ENCODE measurements at places on chromosomes 2 and 18.

DNA sequence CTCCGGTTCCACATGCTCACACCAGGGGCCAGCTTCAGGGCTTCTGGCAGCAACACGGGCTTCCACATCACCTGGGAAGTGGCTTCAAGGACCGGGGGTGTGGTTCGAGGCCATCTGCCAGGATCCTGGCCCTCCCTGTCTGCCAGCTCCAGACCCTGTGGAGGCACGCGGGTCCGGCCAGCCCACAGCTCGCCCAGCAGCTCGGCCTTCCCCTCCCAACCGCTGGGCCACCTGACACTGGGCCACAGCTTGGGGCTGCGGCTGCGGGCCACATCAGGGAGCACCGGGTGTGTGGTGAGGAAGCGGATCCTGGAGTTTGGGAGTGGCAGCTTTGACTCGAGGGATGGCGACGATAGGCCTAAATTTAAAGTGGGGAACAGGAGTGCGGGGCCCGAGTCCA lies 7.0 kb downstream of the C2orf81 start:
- no peak for DNase-seq

DNA sequence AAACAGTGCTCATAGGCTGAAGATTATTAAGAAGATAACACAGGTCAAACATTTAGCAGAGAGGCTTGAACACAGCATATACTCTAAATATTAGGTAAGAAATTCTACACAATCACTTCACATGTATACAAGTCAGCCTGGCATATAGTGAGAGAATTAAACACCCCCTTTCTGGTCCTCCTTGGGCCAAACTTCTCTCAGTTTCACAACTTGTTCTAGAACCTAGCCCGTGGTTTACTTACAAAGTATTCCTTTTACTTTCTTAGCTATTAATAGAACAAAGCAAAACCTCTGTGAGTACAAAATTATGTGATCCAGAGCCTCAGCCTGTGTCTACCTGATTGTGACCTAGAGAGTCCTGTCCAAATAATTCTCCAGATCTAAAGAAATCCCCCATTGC lies 562.8 kb downstream of the TNS1 start:
- DNase-seq = no peak

DNA sequence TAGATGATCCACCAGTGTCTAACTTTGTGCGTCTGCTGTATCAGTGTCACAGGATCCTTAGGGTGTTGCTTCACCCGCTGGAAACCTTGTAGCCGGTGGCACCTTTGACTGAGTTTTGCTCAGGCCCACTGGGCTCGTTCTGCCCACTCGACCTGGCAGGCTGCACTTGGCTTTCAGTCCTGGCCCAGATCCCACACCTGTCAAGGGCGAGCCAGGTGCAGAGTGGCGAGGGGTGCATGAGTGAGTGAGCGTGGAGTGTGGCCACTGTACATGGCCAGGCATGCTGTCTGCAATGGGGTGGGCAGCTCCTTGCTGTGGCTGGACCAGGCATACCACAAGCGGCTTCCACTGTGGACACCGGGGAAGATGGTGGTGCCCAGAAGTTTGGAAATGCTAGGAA lies 179.0 kb downstream of the FAM210A start:
- DNase-seq = no peak

DNA sequence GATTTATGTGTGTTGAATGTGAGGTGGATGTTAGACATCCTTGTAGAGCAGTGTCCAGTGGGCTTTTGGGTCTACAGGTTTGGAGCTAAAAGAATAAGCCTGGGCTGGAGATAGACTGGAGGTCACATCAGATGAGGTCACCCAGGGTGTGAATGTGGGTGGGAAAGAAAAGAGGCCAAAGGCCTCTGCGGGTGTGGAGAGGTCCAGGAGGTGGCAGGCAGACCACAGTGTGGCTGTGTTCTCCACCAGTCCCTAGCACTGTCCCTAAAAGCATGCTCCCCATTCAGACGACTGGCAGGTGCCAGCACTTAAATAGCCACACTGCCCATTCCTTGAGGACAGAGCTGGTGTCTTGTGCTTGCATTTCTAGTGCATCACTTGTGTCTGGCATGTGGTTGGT lies 4.1 kb downstream of the ATG4B start:
- DNase-seq = no peak

- no peak for DNase-seq
Observed at GRCh38 chr2:28378679-28379584, 13.7 kb upstream of the FOSL2 start.

DNA sequence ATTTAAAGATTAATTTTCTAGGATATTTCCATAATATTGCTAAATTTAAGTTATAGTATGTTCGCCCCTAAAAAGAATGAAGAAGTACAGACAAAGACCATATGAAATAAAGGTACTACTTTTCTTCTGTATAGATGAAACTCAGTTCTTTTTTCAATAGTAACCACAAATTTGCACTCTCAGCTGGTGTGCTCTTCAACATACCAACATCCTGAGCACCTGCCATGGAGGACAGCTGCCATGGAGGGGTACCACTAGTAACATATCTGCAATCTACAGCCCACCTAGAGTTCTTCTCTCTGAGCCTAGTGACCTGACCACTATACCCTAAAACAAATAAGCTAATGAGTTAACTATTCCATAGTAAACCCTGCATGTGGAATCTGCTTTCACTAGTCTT lies 36.8 kb upstream of the ERCC3 start:
- DNase-seq = no peak

Measured in hematopoietic multipotent progenitor cell treated with erythropoietin and hydrocortisone succinate and interleukin-3 and kit ligand, for 15 days (in vitro differentiated cells).